ENCODE measurements at places on chromosomes 12 and 14.

- no peak for DNase-seq
These were observed 180.8 kb downstream of the CRADD start for GRCh38 chr12:93857991-93858447.

GRCh38 chr12:113044516-113044915, 12.0 kb upstream of the DTX1 start:
- DNase-seq, result no peak

DNA sequence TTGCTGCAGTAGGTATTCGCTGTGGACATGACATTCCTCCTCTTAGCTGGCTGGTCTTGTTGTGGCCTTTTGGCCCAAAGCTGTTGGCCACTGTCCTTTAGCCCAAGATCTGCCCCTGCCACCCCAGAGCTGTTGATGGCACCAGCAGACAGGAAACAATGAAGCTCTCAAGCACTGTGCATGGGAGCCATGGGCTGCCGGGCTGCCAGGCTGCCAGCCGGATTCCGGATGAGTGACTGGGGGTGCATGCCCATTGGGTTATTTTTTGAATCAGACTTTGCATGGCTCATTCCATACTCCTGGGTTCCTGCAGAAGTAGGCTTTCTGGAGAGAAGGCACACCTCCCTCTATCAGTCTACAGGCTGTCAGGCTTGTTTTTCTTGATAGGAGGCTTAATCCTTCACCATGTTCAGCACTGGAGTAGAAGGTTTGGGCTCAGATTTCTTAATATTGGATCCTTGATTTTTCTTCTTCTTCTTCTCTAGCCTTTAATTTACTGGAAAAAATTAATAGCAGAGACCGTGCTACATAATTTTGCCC, 32.4 kb downstream of the MAX start:
- no peak for DNase-seq

DNA sequence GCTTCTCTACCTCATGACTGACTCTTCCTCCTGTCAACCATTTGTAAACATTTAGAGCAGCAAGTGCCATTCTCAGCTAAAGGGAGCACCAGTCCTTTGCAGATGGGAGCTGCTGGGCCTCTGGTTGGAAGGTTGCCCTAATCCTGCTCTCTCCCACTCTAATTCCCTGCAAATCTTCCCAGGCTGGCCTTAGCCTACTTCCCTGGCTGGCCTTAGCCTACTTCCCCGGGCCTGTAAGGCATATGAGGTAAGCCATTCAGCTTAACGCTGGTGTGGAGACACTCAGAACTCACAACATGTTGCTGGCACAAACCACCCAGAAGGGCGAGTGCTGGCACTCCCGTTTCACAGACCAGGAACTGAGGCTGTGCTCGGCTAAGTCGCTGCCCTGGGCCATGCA, 69.0 kb downstream of the CPSF2 start:
- DNase-seq, result no peak

DNA sequence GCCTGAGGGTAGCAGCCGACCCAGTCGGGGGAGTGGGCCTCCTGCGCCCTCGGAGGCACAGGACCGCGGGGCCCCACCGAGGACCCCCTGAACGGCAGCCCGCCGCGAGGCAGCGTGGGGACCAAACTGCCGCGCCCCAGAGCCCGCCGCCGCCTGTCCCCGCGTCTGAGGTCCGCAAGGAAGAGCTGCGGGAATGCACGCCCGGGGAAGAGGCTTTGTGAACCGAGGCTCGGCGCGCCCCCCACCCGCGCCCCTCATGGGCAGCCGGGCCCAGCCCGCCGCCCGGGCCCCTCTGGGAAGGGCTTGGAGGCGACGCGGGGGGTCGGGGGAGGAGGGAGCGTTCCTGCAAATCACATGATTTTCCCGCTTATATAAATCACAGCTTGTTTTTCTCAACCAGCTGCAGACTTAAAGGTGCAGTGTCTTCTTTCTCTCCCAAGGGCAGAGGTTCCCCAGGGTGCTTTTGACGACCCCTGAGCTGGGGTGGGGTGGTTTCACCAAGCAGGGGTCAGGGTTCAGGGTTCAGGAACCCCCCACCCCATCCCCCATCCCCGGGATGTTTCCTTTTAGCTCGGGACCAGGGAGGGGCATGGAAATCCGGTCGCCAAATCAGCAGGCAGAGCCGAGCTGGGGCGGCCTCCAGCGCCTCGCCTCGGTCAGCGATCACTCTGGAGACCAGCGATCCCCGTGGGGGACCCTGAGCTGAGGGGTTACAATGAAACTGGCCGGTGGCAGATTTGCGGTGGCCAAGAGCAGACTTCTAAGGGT, 44.7 kb upstream of the ATP23 start:
- peak; percentile 64 for DNase-seq
